CD4-positive, alpha-beta T cell treated with Interleukin-17A for 4 hours (primary cell): ENCODE measurements at places on chromosomes 3 and 15.
A peak's percentile ranks its signal among the peaks of the same experiment; 100 is the strongest.

DNA sequence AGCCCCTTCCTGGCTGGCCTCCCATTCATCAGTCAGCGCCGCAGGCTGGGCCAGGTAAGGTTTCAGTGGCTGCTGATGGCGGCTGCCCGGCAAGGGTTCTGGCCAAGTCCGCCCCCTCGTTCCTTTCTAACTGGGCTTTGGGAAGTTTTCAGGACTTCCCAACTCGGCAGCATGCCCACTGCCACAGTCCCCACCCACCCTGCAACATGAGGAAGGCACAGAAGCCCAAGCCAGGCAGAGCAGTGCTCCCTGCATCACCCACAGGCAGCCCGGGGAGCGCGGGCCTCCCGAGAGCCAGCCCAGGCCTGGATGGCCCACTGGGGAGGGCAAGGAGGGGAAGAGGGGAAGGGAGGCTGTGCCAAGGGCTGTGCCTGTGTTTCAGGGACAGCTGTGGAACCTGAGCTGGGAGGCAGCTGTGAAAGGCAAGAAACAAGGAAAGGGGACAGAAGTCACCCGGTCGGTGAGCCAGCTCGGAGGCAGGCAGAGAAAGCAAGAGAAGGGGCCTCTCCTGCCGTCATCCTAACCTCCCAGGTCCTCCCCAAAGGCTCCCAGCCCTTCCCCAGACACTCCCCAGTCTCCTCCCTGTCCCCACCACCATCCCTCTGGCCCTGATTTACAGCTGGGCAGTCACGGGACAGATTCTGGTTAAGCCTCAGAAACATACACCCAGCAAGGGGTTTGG, 73.9 kb downstream of the CPN2 start:
- DNase-seq = no peak

GRCh38 chr15:44081026-44082013, 113.8 kb downstream of the FRMD5 start:
- no peak for DNase-seq

GRCh38 chr3:133973249-133973980, 56.3 kb downstream of the SLCO2A1 start:
- DNase-seq = no peak

- DNase-seq = peak; percentile 26
These were observed at the start of gene CCR9 for GRCh38 chr3:45885979-45886705. Gene CCR9 (plus strand): TSS chr3:45886543. CDS start chr3:45894934, 8,391 bp downstream.

GRCh38 chr15:85477730-85478129, 97.3 kb downstream of the AKAP13 start:
- DNase-seq = peak; percentile 11

GRCh38 chr15:99249270-99249841, at the start of gene TTC23:
Gene TTC23 (minus strand): TSS chr15:99249581. CDS start chr15:99228712, 20,869 bp downstream.
- DNase-seq = no peak

- no peak for DNase-seq
These were observed 100.8 kb downstream of the OPA1 start for GRCh38 chr3:193693774-193694173.

DNA sequence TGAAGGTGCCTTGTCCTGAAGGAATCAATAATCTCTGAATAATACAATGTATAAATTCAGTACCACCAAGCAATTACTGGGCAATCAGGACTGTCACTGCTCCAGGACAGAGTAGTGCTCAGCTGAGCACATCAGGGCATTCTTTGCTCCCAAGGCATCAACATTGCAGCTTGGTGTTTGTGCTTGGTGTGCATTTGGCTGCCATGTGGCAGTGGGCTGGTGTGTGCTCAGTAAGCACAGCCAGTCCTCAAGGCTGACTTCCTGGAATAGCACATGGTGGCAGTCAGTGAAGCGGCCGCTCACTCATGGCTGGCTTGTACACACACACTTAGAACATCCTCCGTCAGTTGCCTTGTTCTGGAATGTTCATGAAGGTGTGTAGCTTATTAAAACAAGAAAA, 217.0 kb downstream of the EPHB1 start:
- DNase-seq = no peak

DNA sequence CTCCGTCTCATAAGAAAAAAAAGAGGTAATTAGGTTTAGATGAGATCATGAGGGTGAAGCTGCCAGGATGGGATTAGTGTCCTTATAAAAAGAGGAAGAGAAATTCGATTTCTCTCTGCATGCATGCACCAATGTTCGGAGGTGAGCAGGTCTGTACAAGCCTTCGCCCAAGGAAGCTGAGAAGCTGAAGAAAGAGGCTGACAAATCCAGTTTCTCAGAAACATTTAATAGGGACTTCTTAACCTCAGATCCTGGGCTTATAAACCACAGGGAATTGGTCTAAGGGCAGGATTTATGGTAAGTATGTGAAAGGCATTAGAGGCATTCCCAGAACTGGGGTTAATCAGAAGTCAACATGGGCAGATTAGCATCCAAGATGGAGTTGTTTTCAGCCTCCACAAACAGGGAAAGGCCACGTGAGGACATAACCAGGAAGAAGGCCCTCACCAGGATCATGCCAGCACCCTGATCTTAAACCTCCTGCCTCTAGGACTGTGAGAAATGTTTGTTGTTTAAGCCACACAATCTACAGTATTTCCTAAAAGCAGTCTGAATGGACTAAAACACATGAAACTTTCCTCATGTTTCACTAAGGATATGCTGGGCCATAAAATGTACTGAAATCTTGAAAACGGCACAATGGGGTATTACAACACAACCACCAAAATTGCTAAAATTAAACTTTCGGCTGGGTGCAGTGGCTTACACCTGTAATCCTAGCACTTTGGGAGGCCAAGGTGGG, 11.3 kb downstream of the SHISA5 start:
- no peak for DNase-seq

- DNase-seq = no peak
These were observed 62.3 kb upstream of the SNRPA1 start for GRCh38 chr15:101357333-101357732.

GRCh38 chr3:85808755-85809154, 850.0 kb downstream of the CADM2 start:
- DNase-seq = no peak

DNA sequence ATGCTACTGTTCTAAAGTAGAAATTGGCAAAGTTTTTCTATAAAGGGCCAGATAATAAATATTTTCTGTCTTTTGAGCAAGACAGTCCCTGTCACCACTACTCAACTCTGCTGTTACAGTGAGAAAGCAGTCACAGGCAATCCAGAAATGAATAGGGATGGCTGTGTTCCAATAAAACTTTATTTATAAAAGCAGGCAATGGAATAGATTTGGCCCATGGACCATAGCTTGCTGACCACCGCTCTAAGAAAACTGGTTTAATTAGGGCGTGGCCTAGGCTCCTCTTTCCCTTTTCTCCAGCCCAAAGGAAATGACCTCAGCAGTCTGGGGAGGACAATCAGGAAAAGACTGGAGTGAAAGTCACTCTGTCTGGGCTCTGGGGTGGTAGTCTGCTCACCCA, 183.8 kb downstream of the MEGF11 start:
- no peak for DNase-seq

DNA sequence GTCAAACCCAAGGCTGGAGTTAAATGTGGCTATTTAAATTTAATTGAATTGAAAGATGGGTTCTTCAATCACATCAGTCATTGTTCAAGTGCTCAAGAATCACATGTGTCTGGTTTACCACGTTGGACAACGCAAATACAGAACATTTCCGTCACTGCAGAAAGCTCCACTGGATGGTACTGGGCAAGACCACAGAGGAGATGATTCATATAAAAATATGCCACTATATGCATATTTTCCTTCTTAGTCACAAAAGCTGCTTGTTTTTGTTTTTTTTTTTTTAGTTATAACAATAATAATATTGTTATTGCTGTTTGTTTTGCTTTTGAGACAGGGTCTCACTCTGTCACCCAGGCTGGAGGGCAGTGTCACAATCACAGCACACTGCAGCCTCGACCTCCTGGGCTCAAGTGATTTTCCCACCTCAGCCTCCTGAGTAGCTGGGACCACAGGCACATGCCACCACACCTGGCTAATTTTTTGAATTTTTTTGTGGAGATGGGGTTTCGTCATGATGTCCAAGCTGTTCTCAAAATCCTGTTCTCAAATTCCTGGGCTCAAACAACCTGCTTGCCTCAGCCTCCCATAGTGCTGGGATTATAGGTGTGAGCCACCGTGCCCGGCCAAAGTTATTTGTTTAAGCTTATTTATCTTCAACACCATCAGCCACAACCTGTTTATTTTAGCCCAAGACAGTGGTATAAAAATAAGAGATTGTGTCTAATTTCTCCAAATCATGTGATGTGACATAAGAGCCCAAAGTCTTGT, 19.4 kb downstream of the RTP3 start:
- DNase-seq = no peak

GRCh38 chr3:41907330-41908073, 54.4 kb downstream of the ULK4 start:
- no peak for DNase-seq

DNA sequence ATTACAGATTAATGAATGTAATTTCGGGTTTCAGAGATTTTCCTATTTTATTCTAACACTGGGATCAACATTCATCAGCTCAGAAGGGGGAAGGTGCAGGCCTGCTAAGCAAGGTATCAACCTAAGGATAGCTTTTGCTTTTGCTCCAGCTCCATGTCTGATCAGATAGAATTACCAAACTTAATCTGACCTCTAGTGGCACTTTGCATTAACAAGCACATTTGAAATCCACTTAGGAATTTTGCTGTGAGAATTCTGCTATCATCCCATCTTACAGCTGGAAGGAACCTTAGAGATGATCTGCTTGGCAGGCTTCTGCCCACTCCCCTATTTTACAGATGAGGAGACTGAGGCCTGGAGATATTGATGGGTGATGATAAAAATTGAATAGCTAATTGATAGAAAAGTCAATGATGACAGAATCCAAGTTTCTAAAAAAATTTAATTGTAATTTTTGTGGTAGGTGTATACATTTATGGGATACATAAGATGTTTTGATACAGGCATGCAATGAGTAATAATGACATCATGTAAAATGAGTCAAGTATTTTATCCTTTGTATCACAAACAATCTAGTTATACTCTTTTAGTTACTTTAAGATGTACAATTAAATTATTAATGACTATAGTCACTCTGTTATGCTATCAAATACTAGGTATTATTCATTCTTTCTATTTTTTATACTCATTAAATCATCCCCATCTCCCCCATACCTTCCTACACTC, 209.2 kb upstream of the ZPLD1 start:
- DNase-seq = peak; percentile 25

- DNase-seq = no peak
These were observed 226.2 kb downstream of the PDCD6IP start for GRCh38 chr3:34024447-34025240.

DNA sequence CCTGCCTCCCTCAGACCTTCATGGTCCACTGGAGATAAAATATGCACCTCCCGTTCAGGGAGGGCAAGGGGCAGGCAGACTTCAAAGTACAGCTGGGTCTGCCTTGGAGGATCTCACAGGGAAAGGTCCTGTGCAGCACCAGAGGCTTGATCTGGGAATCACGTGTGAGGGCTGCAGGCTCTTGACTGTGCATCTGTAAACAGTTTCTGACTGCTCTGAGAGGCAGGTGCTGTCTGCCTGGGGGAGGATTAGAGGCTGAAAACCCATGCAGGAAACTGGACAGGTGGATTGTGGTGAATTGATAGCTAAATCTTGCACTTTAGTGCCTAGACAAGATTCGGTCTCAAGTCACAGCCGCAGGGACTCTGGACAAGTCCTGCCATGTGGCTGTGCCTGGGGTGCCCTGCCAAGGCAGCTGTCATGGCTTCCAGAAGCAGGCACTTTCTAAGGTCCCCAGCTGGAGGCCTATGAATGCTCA, 239.3 kb downstream of the EPHB1 start:
- DNase-seq = no peak

GRCh38 chr3:86930181-86930580, 60.8 kb downstream of the VGLL3 start:
- DNase-seq = no peak

- no peak for DNase-seq
These were observed 129.7 kb upstream of the LMOD3 start for GRCh38 chr3:69252141-69252540.

- DNase-seq = no peak
These were observed 3.9 kb downstream of the UPK1B start for GRCh38 chr3:119177321-119177720.

GRCh38 chr3:109923431-109923830, 586.1 kb upstream of the DPPA4 start:
- no peak for DNase-seq

- DNase-seq = no peak
These were observed 2.6 kb downstream of the SLITRK3 start for GRCh38 chr3:165193366-165194254.

- DNase-seq = no peak
These were observed 256.4 kb upstream of the UBE2E1 start for GRCh38 chr3:23549148-23549910.

DNA sequence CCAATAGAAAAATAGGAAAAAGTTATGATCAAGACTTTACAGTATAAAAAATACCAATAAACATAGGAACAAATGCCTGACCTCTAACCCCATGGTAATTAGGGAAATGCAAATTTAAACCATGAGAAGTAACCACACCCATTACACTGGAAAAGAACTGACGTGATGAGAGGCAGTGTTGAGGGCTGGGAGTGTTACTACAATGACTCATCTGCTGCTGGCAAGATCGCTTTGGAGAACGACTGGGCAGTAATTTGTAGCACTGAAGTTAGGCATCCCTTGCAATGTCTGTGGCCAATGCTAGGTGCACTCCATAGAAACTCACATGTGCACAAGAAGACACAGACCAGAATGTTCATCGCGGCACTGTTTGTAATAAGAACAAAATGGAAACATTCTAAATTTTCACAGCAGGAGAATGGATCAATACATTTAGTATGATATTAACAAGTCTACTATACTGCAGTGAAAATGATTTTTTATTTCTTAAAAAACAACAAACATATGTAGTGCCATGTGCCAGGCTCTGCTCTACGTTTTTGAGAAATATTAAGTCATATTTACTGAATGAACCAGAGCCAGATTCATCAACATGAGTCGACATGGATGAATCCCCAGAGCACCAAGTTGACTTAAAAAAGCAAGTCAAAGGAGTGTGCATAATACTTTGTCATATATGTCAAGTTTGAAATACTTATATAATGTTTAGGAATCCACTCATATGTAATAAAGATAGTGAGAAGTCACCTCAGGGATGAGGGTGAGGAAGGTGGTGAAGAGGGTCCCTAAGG, 37.6 kb upstream of the EPHB3 start:
- no peak for DNase-seq

DNA sequence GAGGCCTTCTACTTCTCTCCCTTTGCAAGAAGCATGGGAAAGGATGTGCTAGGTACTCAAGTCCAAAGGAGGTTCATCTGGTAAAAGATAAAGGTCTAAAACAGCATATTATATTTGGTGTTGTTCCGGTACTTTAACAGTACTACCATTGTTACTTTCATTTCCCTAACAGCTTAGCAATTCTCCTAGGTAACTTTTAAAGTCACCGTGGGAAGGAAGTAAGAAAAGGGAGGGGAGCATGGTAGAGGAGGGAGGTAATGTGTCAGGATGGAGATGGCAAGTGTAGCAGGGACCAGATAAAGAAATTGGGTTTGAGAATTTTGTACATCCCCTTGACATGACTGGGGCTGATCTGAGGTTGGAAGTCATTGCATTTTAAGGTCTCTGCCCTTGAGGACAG, 89.4 kb upstream of the SKOR1 start:
- no peak for DNase-seq
